Stimulated activated CD8-positive, alpha-beta memory T cell treated with anti-CD3 and anti-CD28 coated beads, Interleukin-7, amount 100 ng/mL, for 48 hours (primary cell): ENCODE measurements at places on chromosomes 3 and 15.

DNA sequence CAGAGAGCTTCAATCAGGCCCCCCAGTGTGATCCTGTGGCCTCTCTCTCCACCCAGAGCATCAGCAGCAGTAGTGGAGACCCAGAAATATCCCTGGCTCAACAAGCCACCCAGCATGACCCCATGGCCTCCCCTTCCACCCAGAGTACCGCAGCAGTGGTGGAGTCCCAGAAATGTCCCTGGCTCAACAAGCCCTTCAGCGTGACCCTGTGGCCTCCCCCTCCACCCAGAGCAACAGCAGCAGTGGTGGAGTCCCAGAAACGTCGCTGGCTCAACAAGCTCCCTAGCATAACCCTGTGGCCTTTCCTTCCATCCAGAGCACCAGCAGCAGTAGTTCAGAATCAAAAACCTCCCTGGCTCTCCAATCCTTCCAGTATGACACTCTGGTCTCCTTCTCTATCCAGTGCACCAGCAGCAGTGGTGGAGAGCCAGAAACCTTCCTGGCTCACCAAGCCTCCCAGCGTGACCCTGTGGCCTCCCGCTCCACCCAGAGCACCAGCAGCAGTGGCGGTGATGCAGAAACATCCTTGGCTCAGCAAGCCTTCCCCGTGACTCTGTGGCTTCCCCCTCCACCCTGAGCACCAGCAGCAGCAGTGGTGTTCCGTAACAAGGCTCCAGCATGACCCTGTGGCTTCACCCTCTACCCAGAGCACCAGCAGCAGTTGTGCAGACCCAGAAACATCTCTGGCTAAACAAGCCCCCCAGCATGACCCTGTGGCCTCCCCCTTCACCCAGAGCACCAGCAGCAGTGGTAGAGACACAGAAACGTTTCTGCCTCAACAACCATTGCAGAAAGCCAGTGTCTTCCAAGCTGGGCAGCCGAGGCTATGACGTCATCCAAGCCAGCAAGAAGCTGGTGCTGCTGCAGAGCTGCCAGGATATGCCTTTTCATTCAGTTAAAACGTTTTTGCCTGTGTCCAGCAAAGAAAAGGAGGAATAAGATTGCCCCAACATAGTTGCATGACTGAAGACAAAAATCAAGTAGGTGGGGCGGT lies 61.3 kb upstream of the TAMM41 start:
- no peak for DNase-seq

GRCh38 chr3:173688216-173688842 lies 290.8 kb downstream of the NLGN1 start:
- no peak for DNase-seq

- DNase-seq = no peak
These were observed 32.5 kb downstream of the ABHD5 start for GRCh38 chr3:43723121-43723734.

DNA sequence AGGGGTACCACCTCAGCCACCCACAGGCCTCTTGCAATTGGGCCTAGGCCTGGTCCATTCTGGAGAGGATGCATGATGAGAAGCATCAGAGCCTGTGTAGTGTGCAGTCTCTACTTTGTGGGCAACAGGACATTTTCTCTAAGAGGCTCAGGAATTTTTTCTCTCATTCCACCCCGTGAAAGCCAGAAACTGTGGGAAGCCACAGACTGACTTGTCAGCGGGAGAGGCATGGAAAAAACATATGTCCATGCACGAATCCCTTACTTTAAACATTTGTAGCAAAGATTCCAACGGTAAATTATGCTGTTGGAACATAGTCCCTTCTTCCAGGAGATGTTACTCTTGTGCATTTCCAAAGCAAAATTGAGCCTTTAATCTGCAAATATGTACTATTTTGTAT lies 196.5 kb downstream of the KLHL25 start:
- DNase-seq = no peak

DNA sequence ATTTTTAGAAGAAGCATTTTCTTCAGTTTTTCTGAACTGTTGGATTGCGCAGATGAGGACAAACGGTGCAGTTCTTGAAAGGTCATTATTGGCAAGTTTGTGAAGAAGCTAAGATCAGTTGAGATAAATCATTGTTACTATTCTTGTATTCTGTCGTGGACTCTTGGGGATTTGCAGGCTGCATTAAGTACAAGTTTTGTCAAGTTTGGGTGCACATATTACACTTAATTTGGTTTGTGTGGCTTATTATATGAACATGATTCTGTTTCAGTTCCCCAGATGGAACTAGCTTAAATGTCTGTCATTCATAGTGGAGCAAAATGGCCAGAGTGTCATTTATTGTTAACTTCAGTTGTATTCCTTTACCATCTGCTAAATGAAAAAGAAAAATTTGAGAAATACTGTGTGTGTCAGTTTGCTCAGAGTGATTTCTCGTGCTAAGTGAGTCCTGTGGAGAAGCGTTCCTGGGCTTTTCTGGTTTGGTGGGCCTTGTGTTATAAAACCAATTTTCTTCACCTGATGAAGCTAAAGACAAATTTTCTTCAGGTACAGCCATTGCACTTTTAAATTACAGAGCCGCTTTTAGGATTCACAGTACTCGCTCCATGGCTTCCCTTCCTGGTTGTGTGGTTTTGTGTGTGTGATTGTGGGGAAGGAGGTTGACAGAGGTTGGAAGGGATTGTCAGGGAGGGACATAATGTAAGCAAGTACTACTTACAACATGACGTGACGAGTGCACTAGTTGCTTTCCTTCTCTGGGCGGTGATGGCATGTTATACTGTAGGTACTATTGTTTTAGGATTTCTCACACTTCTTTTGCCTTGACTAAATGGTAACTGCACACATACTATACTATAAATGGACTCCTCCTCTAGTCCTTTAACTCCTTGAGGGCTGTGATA lies 1.7 kb downstream of the AKAP13 start:
- DNase-seq = no peak

DNA sequence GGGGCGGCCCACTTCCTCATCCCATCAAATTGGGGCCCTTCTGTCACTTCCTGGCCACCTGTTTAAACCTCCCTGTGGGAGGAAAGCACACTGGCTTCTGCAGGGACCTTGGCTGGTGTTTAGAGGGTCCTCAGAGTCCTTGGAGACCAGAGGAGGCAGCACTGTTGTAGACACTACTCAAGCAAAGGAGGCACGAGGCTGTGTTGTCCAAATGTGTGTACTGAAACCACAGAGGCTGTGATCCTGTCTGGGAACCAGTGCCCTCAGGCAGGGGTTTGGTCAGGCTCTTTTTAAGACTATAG lies 12.4 kb upstream of the SEC13 start:
- no peak for DNase-seq

- DNase-seq = no peak
These were observed 12.5 kb downstream of the STOML1 start for GRCh38 chr15:73979636-73980035.
